ENCODE measurements at places on chromosomes 2 and 18. TPM values are rescaled to one million over a fixed set of nuclear protein-coding genes. Genes with fewer than 3 reads are reported as not detected.
A peak's percentile ranks its signal among the peaks of the same experiment; 100 is the strongest.

The FAM237A gene
- not detected for total RNA-seq

The FLACC1 gene
- total RNA-seq: 1.1 TPM

The PLEK gene
- total RNA-seq: 3.2 TPM

The HOXD4 gene
- total RNA-seq: not detected

The FOXI3 gene
- not detected for total RNA-seq

The REL gene
- total RNA-seq: 97.2 TPM

The CCDC102B gene
- total RNA-seq: 1.1 TPM

GRCh38 chr2:100818606-100819369 lies 1.2 kb upstream of the NPAS2 start:
- H3K27ac ChIP-seq: no peak overlapping the region
- no peaks in the 10 kb centered on the region for H3K36me3 ChIP-seq
- peaks cover 26% of the 10 kb centered on the region for H3K4me1 ChIP-seq
- no peak for DNase-seq
- peak overlapping the region; percentile 77 for H3K4me3 ChIP-seq

GRCh38 chr2:191894681-191895147 lies 47.8 kb upstream of the CAVIN2 start:
- DNase-seq: no peak
- peaks cover 11% of the 10 kb centered on the region for H3K27me3 ChIP-seq
- no peak overlapping the region for H3K27ac ChIP-seq
- H3K4me1 ChIP-seq: no peaks in the 10 kb centered on the region

GRCh38 chr2:193409951-193410350 lies 1215.2 kb upstream of the TMEFF2 start:
- DNase-seq: no peak
- H3K27ac ChIP-seq: no peak overlapping the region

- no peaks in the 10 kb centered on the region for H3K4me1 ChIP-seq
- H3K36me3 ChIP-seq: no peaks in the 10 kb centered on the region
- no peak overlapping the region for H3K4me3 ChIP-seq
- no peaks in the 10 kb centered on the region for H3K27me3 ChIP-seq
Observed at GRCh38 chr2:154489266-154489858, 209.1 kb upstream of the KCNJ3 start.

All from activated T-helper 1 cell treated with anti-CD3 and anti-CD28 coated beads, Interleukin-12 subunit alpha, Interleukin-12 subunit beta, Interleukin-2, Interleukin-4 antibody, amounts not matched to agents 30 ng/mL and 10 ng/mL and 1 ng/mL, durations not matched to agents 14 hours and 24 hours and 36 hours (primary cell).